ENCODE measurements at places on chromosomes 3 and 15.

DNA sequence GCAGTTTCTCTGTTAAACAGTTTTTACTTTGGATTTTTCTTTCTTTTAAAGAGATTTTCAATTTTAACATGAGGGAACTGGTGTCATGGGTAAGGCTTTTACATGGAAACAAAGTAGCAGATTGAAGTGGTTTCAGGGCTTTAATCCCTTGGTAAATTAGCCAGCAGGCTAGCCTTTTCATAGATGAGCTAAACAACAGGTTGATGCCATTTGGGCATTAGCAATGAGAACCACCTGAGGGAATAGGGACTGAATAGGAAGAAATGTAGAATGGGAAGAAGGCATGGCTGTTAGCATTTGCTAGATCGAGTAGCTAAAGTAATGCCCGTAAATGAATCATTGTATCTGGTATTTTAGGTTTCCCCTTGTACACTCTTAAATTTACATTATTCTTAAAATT lies 165.5 kb upstream of the MLF1 start:
- no peak for DNase-seq

- no peak for DNase-seq
These were observed 51.8 kb downstream of the SPATA16 start for GRCh38 chr3:173089283-173089682.

DNA sequence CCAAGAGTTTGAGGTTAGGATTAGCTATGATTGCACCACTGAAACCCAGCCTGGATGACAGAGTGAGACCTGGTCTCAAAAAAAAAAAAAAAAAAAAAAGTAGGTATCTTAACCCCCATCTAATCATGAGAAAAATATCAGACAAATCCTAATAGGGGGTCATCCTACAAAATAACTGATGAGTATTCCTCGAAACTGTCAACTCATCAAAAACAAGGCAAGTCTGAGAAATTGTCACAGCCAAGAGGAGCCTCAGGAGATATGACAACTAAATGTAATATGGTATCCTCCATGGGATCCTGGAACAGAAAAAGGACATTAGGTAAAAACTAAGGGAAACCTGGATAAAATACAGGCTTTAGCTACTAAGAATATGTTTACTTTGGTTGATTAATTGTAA lies 70.6 kb downstream of the LRRC49 start:
- DNase-seq: no peak

GRCh38 chr3:122362026-122362425 lies 21.0 kb downstream of the MIX23 start:
- DNase-seq: no peak

GRCh38 chr15:91783008-91783407 lies 70.5 kb upstream of the SLCO3A1 start:
- no peak for DNase-seq

GRCh38 chr3:102353148-102353547 lies 81.7 kb upstream of the ZPLD1 start:
- DNase-seq: no peak

DNA sequence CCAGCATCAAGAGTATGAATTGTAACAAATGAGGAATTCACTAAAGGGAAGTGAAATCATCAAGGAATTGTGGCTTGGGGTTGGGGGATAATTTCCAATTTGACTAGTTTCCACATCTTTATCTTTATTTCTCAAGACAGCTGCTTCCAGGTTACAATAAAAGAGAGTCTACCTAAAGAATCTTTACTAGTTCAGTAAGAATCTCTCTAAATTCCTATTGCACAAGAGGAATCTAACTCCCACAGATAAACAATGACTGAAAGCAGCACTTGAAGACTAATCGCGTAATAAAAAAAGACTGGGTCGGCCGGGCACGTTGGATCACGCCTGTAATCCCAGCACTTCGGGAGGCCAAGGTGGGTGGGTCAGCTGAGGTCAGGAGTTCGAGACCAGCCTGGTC lies 194.4 kb downstream of the KBTBD8 start:
- no peak for DNase-seq

DNA sequence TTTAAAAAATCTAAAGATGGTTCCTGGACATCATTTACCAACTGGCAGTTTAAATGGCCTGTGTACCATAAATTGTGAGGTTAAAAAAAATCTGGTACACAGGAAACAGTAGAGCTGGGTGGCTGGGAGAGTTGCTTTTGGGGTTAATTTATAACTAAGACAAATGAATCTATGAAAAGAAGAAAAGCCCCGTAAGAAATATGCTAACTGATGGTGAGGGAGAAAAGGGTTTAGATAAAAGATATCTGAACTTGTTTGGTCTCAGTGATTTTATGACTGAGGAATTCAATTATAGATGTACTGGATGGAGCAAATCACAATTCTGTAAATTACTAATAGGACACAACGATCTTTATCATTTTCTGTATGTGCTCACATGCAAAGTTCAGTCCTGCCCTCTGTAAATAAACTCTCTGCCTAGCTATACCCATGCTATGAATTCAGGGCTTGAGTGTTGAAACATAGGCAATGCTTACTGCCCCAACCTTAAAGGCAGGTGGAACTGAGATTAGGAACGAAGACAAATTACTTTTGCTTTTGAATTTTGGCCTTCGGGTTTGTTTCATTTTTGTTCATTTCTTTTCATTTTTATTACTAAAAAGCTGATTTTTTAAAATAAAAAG lies 28.0 kb downstream of the PPARG start:
- no peak for DNase-seq

- DNase-seq: no peak
These were observed 71.5 kb downstream of the FOXP1 start for GRCh38 chr3:71512000-71512399.

DNA sequence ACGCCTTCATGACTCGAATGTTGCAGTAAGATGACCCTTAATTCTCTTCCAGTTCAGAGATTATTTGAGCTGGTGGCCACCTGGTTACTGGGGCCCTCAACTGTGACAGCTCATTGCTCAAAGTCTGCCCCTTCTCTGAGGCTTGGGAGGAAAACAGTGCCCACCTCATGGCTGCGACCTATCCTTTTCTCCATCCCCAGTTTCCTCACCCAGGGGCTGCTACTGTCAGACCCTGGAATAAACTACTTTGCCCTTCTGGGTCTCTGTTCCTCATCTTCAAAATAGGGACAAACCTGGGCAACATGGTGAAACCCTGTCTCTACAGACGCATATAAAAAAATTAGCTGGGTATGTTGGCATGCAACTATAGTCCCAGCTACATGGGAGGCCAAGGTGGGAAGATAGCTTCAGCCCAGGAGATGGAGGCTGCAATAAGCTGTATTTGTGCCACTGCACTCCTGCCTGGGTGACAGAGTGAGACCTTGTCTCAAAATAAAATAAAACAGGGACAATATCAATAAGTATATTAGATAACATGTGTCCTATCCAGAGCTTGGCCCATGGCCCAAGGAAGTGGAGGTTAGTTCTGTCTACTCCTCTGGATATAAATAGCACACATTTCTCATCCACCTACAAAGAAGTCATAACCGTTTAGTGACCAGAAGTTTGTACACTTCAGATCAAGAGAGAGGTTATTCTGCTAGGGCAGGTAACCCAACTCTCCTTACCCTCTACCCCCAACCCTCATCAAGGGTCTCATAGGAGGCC lies 2.2 kb upstream of the RASL12 start:
- no peak for DNase-seq

GRCh38 chr3:108091498-108092250 lies 843 bp upstream of the CD47 start:
- no peak for DNase-seq

GRCh38 chr3:41688595-41689380 lies 273.1 kb downstream of the ULK4 start:
- DNase-seq: no peak

DNA sequence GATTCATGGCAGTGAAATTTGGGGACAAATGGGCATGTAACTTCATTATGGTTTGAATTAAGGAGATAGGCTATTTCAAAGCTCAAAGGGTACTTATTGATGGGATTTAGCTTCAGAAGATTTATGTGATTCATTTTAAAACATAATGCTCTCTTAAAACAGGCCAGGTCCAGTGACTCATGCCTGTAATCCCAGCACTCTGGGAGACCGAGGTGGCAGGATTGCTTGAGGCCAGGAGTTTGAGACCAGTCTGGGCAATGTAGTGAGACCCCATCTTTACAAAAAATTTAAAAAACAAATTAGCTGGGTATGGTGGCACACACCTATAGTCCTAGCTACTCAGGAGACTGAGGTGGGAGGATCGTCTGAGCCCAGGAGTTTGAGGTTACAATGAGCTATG lies 11.5 kb downstream of the THAP10 start:
- DNase-seq: no peak

- DNase-seq: no peak
These were observed 588.8 kb upstream of the BCHE start for GRCh38 chr3:166425900-166426611.

DNA sequence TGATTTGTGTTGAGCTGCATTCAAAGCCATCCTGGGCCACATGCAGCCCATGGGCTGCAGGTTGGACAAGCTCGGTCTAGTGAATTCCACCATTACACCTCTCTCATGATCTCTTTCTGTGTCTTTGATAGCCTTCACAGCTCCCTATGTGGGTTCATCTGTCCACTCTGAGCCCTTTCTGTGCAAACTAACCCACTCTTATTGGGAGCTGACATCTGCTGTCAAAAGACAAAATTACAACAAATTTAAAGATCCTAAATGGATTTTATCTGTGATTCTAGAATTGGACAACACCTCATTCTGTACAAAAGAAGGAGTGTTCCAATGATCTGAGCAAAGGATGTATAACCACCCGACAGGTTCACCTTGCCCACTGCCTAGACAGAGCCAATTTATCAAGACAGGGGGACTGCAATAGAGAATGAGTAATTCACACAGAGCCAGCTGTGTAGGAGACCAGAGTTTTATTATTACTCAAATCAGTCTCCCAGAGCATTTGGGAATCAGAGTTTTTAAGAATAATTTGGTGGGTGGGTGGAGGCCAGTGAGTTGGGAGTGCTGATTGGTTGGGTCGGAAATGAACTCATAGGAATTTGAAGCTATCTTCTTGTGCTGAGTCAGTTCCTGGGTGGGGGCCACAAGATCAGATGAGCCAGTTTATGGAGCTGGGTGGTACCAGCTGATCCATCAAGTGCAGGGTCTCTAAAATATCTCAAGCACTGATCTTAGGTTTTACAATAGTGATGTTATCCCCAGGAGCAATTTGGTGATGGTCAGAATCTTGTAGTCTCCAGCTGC lies 2.6 kb upstream of the XYLB start:
- no peak for DNase-seq

GRCh38 chr3:110910346-110910955 lies 161.2 kb upstream of the NECTIN3 start:
- DNase-seq: no peak

DNA sequence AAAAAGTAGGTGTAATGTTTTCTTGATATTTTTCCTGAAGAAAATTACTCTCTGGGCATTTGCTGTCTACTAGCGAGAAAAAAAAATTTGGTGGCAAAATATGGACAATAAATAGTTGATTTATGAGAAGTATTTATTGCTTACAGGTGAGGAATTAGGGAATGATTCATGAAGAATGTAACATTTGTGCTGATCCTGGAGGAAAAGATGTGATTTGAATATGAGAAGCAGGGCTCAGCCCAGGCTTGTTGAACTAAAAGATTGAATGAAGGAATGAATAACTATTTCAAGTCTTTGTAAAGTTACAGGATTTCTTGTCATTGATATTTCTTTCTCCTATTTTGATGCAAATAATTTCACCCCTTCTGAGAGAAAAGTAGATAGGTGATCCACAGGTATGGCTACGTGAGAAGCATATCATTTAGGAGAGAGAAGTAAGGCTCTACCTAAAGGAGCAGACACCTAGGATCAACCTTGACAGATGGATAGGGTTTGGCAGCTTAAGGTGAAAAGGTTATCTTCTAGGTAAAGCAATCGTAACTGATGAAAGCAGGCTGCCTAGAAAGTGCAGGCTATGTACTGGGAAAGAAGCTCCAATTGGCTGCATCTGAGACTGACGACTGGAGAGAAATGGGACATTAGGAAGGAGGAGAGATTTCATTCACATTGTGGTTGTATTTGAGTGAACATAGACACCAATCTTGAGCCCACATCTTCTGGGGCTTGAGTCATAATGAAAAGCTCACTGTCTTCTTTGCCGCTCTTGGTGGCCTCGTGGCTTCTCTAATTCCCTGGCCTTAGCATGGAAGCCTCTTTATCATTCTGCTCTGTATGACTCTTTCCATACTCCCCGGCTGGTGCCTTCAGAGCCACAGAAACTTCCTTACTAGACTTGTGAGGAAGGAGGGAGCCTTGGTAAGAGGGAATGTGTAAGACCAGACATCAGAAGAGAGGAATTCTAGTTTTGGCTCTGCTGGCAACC lies 106.5 kb downstream of the P3H2 start:
- no peak for DNase-seq

- DNase-seq: no peak
These were observed 476.7 kb upstream of the CBLB start for GRCh38 chr3:106345353-106346027.

- no peak for DNase-seq
These were observed 99.6 kb upstream of the STT3B start for GRCh38 chr3:31432897-31433678.

DNA sequence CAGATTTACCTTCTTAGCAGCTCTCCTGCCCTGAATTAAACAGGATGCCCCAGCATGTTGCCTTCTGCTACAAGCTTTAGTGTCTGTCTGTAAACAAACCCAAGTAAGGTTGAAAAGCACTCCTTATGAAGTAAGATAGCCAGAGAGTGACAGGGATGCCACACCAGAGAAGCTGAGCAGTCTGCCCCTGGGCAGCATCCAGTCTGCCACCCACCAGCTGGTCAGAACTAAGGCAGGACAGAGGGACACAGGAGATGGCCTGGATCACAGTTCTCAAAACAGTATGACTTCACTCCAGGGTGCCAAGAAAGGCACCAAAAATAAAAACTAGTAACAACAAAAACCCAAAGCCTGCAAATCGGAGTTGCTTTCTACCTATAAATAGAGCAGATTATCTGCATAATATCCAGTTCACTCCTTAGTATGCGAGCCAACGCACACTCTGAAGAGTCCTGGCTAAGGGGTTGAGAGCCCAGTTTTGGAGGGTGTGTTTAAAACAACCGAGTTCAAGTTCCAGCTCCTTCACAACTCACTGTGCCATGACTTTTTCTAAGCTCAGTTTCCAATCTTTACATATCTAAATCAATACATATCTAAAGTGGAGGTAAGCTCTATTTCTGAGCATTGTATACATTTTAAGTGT lies 198.9 kb downstream of the KCNMB2 start:
- DNase-seq: no peak

GRCh38 chr3:156601497-156601896 lies 46.6 kb upstream of the SSR3 start:
- no peak for DNase-seq

GRCh38 chr3:188152660-188153436 lies 1.1 kb upstream of the LPP start:
- no peak for DNase-seq

DNA sequence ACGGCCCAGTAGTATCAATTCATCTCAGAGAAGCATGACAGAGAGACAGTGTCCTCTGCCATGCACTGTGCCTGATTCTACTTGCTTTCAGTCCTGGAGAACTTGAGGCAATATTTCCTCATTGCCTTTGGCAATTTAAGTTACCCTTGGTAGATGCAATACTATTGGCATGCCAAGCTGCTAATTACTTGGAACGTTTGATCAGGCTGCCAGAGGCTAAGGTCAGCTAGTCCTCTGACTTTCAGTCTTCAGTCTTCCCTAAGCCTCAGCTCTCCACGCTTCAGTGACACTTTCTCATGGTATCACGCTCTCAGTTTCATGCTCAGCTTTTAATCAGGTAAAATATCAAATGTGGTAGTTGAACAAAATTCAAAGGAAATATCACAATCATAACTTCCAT lies 13.1 kb upstream of the OSBPL11 start:
- DNase-seq: no peak

All from stimulated activated CD8-positive, alpha-beta memory T cell treated with anti-CD3 and anti-CD28 coated beads, Interleukin-7, amount 100 ng/mL, for 1 hour (primary cell).